Pancreas (tissue), 10 donors: ENCODE measurements at places on chromosomes 13 and 19.

GRCh38 chr13:102289606-102290005, 112.2 kb downstream of the FGF14 start:
- no peak for DNase-seq

DNA sequence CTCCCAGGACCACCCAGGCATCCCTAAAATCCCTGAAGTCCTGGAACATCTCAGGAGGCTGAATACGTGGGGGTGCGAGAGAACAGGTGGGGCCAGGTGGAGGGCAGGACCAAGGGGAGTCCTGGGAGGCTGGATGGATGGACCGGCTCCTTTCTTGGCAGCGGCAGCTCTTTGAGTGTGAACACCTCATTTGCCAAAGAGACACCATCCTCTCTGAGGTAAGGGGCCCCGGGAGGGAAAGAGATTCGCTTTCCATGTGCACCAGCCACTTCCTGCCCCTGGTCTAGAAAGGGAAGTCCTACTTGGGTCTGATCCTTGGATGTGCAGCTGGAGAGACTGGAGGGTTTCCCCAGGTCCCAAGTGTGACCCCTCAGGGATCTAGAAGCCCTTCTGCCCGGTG, 16.2 kb downstream of the PTH2 start:
- DNase-seq, result no peak

DNA sequence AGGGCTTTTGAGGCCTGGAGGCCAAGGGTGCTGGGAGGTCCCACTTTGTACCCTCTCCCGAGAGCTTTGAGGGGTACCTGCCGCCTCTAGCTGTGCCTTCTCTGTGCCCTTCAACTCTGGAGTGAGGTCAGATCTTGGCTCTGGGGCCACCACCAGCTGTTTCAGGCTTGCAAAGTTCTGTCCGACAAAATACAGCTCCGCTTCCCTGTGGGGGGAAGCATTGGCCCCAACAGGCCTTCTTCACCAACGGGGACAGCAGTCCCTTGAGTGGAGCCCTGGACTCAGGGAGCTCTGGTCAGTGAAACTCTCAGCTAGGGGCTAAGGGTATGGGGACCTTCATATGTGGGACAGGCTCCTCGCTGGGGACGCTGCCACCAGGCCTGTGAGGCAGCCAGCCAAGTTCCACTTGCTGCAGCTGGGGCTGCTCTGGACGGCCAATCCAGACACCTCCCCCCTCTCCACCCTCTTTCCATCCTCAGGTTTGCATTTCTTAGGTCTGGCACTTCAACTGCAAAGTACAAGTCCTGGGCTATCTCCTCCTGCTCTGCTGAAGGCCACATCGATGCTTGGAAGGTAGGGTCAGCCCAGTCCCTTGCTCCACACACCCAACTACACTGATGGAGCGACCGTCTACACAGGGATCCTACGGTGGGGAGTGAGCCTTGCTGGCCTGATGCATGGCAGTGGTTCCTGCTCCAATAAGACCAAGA, 46.8 kb downstream of the C13orf46 start:
- DNase-seq, result peak; percentile 44

DNA sequence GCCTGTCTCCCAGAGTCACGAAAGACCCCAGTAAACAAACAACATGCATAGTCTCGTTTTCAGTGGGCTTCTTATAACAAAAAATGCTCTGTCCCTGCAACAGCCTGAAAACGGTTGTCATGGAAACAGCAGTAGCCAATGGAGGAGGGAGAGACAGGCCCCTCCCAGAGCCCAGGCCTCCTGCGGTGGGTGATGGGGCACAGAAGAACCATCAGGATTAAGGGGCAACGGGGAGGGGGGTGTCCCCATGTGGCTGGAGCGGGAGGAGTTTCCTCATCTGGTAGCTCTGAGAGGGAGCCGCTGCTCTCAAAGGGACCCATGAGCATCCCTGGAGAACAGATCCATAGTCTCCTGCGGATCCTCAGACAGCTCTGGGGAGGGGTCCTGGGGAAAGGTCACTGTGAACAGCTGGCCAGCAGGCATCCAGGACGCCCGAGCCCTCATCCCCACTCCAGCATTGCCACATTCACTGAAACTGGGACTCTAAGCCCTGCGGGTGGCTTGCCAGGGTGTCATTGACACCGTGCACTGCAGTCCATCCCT, 37.5 kb upstream of the PNMA8B start:
- no peak for DNase-seq

- no peak for DNase-seq
These were observed 12.5 kb downstream of the GJB6 start for GRCh38 chr13:20219577-20219976.

- no peak for DNase-seq
These were observed 13.0 kb downstream of the CCNA1 start for GRCh38 chr13:36445278-36445677.

GRCh38 chr19:28960986-28961705, 251.8 kb downstream of the UQCRFS1 start:
- no peak for DNase-seq

- no peak for DNase-seq
These were observed 44.2 kb downstream of the WASF3 start for GRCh38 chr13:26601669-26602068.

DNA sequence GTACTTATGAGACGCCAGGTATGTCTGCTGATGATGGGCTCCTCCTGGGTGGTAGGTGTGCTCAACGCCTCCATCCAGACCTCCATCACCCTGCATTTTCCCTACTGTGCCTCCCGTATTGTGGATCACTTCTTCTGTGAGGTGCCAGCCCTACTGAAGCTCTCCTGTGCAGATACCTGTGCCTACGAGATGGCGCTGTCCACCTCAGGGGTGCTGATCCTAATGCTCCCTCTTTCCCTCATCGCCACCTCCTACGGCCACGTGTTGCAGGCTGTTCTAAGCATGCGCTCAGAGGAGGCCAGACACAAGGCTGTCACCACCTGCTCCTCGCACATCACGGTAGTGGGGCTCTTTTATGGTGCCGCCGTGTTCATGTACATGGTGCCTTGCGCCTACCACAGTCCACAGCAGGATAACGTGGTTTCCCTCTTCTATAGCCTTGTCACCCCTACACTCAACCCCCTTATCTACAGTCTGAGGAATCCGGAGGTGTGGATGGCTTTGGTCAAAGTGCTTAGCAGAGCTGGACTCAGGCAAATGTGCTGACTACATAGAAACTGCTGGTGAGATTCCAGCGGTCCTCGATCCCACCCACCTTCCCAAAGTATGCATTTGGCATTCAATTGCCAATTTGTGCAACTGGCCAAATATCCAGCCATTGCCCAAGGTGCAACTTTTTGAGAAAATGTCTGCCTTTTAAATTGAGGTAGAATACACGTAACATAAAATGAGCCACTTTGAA, 10.2 kb downstream of the OR2Z1 start:
- no peak for DNase-seq

- no peak for DNase-seq
These were observed 199.9 kb downstream of the LHFPL6 start for GRCh38 chr13:39403106-39403505.

- DNase-seq, result no peak
These were observed 5.2 kb downstream of the LCP1 start for GRCh38 chr13:46176756-46177155.

DNA sequence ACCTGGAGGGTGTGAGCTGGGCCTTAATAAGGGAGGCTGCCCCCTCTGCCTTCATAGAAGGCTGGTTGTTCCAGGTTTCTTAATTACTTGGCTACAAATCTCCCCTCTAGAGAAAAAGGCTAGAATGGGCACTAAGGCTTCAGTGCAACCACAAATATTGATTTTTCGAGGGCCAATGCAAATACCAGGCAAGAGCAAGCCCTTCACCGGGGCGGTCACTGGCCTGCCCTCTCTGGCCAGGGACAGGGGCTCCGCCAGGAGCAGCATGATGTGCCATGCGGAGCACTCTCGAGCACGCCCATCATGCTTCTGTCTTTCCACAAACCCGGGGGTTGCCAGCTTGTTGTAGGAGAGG, 127.8 kb upstream of the SPACA7 start:
- no peak for DNase-seq
